ENCODE measurements at places on chromosomes 4 and X.

DNA sequence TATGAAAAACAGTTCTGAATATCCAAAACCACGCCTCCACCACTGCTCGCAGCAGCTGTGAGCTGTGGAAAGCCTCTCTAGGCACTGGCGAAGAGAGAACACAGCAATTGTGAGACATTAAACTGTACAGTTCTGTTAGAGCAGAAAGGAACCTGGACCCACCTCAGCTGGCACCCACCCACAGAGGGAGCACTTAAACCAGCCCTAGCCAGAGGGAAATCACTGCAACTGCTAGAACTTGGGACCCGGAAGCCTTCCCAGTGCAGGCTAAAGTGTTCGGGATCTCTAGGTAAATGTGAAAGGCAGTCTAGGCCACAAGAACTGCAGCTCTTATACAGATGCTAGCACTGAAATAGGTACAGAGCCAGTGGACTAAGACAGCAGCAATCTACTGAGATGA is 308.8 kb downstream of the PRR32 start:
- no peak for DNase-seq

DNA sequence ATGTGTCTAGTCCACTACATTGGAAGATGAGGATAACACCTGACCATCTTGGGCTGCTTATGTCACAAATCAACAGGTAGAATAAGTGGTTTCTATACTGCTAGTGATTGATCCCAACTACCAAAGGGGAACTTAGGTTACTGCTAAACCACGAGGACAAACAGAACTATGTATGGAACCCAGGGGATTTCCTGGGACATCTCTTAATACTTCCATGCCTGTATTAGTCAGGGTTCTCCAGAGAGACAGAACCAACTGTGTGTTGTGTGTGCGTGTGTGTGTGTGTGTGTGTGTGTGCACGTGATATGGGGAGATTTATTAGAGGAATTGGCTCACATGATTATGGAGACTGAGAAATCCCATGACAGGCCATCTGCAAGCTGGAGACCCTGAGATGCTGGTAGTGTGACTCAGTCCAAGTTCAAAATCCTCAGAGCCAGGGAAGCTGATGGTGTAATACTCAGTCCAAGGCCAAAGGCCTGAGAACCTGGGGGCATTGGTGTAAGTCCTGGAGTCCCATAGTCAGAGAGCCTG is 16.2 kb upstream of the AFF1 start:
- DNase-seq, result no peak

GRCh38 chrX:123088930-123089329 is 95.1 kb upstream of the GRIA3 start:
- DNase-seq, result no peak

DNA sequence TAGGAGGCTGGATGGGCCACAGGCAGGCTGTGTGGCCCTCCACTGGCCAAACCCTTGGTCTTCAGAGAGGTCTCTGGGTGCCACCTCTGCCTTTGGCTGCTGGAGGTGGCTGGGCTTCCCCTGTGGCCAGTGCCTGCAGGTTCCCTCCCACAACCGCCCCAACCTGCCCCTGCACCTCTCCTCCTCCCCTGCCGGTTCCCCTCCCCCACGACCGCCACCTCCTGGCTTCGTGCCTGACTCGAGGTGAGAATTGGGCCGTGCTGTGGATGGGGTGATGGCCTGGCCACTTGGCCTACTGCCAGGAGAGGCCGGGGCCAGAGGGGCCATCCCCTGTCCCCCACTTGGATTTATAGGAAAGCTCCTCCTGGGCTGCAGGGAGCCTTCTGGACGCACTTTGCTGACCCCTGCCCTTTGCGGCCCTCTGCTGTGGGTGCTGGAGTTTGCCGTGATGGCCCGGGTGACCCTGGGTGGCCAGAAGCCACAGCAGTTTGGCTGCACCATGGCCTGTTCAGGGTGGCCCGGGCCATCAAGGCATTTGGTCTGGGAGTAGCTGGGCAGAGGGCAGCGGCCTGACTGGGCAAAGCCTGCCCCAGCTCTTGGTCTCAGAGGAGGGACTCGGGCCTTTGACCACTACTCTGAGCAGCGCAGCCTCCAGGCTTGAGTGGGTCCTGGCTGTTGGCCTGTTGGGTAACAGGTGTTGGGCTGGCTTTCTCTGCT is 3.8 kb downstream of the NAT8L start:
- no peak for DNase-seq

GRCh38 chrX:250965-251364 is 30.2 kb upstream of the PLCXD1 start:
- DNase-seq, result no peak

DNA sequence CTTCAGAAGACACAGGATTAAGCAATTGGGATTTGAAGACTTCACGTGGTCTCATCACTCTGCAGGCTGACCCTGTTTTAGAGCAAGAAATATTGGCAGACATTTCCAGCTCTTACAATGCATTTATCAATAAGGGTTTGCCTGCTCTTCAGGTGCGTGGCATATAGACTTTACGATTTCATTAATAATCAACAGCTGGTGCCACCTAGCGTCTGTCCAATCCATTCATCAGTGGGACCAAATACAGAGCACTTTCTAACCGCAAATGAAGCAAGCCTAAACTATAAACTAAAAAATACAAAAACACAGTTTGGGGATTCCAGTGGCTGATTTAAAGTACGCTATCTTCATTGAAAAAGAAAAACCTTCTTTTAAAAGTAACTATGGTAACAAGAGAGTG is 125.4 kb upstream of the DMD start:
- DNase-seq, result no peak

GRCh38 chrX:70046978-70047377 is 2.8 kb downstream of the AWAT2 start:
- DNase-seq, result no peak

All from activated CD8-positive, alpha-beta memory T cell treated with anti-CD3 and anti-CD28 coated beads, Interleukin-2, amount 10 ng/mL, durations not matched to agents 7 days and 5 days (primary cell).